CD4-positive, alpha-beta memory T cell (primary cell): ENCODE measurements at places on chromosomes 3 and 15. TPM values are rescaled to one million over a fixed set of nuclear protein-coding genes. Genes with fewer than 3 reads are reported as not detected.
A peak's percentile ranks its signal among the peaks of the same experiment; 100 is the strongest.

The CHST2 gene
- polyA plus RNA-seq: 2.9 TPM

GRCh38 chr15:25226360-25226759 is 212.5 kb downstream of the UBE3A start:
- no peak for DNase-seq

The RAD51 gene
- polyA plus RNA-seq: 1.6 TPM

- no peak for DNase-seq
These were observed 36.4 kb downstream of the FAM3D start for GRCh38 chr3:58630076-58630709.

The OR5K2 gene
- polyA plus RNA-seq: not detected

DNA sequence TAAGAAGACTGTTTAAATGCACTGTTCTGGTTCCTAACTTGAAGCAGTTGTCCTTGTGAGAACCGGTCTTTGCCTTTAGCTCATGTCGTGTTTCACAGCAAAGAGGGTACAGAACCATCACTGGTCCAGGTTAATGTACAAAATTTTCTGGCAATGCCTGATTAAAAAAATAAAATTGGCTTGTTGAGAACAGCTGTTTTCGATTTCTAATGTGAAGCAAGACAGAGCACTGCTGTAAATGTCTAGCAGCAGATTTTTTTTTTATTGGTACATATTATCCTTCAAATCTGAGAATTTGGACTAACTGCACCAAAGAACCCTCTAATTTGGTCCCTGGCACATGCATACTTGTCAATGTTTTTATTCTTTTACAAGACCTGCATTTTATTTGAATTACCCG is 103.3 kb downstream of the STT3B start:
- no peak for DNase-seq

DNA sequence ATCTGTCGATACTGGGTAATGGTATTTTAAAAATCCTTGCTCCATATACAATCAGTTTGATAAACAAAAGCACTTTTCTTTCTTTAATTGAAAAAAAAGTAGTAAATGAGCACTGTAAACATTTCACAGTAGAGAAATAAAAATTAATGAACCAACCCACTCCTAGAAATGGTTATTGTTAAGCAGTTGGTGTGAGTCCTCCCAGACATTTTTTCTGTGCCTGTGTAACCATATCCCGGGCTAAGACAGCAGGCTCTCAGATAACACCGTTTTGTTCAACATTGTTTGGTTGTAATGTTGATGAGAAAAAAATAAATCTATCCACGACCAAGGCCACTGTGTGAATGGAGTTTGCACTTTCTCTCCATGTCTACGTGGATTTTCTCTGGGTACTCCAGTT is 42.6 kb downstream of the PXK start:
- DNase-seq: no peak

The SELENOK gene
- 134 TPM for polyA plus RNA-seq

The ST8SIA2 gene
- not detected for polyA plus RNA-seq

DNA sequence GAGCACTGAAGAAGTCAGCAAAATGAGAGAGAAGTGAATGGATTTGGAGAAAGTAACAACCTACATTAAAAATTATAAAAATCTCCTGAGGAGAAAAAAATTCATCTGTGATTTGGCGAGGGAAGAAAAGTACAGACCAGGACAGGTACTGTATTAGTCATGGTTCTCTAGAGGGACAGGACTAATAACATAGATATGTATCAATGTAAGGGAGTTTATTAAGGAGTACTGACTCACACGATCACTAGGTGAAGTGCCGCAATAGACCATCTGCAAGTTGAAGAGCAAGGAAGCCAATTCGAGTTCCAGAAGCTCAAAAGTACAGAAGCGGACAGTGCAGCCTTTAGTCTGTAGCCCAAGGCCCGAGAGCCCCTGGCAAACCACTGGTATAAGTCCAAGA is 1004.4 kb upstream of the ALCAM start:
- DNase-seq: no peak

DNA sequence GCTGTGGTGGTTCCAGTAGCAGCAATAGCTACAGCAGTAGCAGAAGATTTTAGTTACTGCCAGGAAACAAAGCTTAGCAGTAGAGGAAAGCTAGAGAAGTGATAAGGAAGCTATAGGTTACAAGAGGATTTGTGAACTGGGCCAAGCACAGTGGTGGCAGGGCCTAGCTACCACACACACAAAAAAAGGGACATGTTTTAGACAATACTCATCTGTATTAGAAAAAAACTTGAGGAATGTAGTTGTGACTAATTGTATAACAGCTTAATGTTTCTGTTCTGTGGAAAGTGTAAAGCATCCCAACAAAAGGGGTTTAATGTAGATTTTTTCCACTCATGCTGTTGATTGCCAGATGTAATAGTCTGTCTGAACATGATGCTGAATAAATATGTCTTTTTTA is 29.9 kb upstream of the PFN2 start:
- DNase-seq: no peak

- no peak for DNase-seq
These were observed 44.5 kb downstream of the SNAPC5 start for GRCh38 chr15:66452971-66453580.

GRCh38 chr3:183988216-183988790 is 29.4 kb downstream of the ABCC5 start:
- no peak for DNase-seq

The MCF2L2 gene
- 0.37 TPM for polyA plus RNA-seq

DNA sequence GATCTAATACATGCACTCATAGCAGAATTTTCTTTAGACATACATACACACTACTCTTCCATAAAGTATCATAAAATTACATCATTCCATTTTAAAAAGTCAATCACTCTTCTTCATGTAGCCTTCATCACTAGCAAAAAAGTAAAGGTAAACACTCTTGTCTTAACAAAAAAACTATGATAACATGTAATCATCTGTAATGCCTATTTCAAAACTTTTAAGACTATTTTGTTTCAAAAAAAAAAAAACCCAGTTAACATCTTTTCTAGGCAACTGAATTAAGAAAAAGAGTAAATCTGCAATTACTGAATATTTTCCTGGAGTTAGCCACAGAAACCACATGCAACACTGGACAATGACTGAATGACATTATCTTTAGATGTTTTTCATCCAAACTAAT is 4.8 kb downstream of the TBC1D5 start:
- no peak for DNase-seq

- DNase-seq: no peak
These were observed 88.9 kb downstream of the KCNMB2 start for GRCh38 chr3:178625053-178625600.

GRCh38 chr3:172372895-172373294 is 75.4 kb downstream of the GHSR start:
- DNase-seq: no peak

DNA sequence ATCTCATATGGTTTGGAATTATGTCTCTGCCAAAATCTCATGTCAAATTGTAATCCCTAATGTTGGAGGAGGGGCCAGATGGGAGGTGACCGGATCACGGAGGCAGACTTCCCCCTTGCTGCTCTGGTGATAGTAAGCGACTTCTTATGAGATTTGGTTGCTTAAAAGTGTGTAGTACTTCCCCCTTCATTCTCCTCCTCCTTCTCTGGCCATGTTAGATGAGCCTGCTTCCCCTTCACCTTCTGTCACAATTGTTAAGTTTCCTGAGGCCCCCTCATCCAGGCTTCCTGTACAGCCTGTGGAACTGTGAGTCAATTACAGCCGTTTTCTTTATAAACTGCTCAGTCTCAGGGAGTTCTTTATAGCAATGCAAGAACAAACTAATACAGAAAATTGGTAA is 51.1 kb downstream of the NEDD4 start:
- DNase-seq: no peak

GRCh38 chr15:56052395-56053045 is 59.1 kb upstream of the NEDD4 start:
- DNase-seq: peak; percentile 44

- DNase-seq: no peak
These were observed 30.7 kb upstream of the CHD2 start for GRCh38 chr15:92869263-92869940.

DNA sequence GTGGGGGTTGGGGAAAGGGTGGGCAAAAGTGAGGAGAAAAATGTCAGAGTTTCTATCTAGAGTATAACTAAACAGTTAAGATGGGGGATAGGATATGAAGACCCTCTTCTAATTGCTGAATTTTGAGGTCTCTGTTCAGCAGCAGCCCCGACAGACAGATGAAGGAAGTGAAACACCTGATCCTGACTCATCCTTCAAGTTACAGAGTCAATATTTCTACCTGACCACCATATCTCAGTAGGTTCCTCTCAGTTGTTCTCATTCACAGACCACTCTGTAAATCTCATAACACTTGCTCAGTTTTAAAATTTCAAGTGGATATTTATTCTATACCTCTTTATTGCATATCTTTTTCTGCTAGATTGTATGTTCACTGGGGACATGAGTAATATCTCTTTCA is 69.5 kb downstream of the CCDC54 start:
- no peak for DNase-seq

DNA sequence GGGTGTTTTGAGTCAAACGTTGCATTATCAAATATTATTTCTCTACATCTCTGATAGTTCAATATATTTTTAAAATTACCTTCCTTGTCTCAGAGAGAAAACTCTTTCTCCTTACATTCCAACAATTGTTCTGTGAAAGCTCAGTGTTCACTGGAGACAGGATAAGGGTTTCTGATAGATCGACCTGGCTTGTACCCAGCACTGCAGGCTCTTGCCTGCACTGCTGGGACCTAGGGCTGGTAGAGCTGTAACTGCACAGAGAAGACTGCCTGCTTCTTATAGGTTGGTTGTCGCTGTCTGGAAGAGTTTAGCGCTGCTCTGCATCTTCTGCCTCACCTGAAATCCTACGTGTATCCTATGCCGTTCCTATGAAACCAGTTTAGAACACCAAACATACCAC is 249.9 kb upstream of the LRTM1 start:
- no peak for DNase-seq

- DNase-seq: no peak
These were observed 44.3 kb downstream of the PDIA5 start for GRCh38 chr3:123110976-123111615.

The ADCY5 gene
- polyA plus RNA-seq: 0.11 TPM

DNA sequence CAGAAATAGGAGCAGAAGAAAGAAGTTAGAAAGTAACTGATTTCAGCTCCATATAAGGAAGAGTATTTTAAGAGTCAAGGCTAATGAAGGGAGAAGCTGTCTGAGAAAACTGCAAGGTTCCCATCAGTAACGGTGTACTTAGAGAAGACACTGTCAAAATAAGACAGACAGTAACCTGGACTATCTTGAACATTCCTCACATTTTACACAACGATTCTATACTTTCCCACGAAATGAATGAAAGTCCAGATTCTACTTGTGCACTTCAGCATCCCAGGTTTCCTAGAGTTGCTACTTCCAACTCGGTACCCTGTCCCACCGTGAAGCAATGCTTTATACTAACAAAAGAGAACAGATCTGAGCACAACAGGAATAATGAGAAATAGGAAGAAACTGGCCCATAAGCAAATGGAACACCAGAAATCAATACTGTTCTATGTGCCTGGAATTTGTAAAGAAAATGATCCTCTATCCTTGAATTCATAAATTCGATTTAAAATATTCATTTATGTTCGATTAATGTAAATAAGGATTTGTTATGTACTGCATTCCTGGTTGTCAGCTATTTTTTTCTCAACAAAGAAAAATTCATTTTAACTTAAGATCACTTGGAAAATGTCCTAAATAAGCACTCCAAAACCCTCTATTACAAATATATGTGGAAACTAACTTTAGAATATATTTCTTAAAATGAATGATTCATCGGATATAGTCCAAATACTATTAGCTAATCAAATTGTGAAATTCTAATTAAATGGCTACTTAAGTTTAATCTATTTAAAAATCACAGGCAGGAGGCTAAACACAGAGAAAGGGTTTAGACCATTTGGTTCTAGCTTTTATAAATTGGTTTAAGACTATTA is 1.5 kb downstream of the C3orf70 start:
- DNase-seq: no peak

The SLC26A6 gene
- 3.5 TPM for polyA plus RNA-seq
